Stimulated activated CD8-positive, alpha-beta memory T cell treated with anti-CD3 and anti-CD28 coated beads, Interleukin-15, amount 100 ng/mL, for 1 hour (primary cell): ENCODE measurements at places on chromosomes 2 and 18.

DNA sequence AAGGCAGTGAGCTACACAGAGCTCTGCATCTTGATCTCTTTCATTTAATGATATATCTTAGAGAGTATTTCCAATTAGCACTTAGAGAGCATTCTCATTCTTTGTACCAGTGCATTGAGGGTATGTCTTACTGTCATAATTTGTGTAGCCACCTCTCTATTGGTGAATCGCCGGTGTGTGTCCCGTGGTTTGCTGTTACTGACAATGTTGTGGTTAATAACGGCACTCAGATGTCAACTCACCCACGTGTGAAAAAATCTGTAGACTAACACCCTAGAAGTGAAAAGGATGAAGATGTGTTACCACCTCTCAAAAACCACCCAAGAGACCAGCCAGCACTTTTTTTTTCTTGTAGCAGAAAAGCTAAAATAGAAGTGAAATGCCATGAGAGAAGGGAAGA, 37.1 kb downstream of the TEX51 start:
- DNase-seq = no peak

DNA sequence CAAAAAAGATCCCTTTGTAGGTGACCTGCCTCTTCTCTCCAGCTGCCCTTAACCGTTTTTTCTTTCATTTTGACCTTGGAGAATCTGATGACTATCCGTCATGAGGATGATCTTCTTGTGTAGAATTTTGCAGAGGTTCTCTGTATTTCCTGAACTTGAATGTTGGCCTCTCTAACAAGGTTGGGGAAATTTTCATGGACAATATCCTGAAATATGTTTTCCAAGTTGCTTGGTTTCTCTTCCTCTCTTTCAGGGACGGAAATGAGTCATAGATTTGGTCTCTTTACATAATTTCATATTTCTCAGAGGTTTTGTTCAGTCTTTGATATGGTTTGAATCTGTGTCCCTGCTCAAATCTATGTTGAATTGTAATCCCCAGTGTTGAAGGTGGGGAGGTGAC, 34.0 kb downstream of the ZC3H8 start:
- no peak for DNase-seq

DNA sequence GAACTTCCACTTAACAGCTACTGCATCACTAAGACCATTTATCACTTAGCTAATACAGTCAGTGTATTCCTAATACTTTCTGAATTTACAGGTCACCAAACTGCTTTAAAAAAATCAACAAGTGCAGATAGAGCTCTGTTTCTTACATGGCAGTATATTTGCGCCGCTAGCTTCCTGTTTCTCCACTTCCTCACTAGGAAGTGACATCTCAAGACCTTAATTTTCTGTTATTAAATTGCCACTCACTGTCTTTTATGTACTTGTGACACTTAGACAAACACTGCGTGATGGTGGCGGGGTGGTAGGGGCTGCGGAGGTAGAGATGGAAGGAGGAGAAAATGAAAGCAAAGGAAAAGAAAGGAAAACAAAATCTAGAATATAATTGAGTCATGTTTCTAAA, 53.7 kb upstream of the CRIM1 start:
- no peak for DNase-seq

GRCh38 chr2:120224735-120225548, 1.7 kb upstream of the TMEM185B start:
- DNase-seq = no peak

DNA sequence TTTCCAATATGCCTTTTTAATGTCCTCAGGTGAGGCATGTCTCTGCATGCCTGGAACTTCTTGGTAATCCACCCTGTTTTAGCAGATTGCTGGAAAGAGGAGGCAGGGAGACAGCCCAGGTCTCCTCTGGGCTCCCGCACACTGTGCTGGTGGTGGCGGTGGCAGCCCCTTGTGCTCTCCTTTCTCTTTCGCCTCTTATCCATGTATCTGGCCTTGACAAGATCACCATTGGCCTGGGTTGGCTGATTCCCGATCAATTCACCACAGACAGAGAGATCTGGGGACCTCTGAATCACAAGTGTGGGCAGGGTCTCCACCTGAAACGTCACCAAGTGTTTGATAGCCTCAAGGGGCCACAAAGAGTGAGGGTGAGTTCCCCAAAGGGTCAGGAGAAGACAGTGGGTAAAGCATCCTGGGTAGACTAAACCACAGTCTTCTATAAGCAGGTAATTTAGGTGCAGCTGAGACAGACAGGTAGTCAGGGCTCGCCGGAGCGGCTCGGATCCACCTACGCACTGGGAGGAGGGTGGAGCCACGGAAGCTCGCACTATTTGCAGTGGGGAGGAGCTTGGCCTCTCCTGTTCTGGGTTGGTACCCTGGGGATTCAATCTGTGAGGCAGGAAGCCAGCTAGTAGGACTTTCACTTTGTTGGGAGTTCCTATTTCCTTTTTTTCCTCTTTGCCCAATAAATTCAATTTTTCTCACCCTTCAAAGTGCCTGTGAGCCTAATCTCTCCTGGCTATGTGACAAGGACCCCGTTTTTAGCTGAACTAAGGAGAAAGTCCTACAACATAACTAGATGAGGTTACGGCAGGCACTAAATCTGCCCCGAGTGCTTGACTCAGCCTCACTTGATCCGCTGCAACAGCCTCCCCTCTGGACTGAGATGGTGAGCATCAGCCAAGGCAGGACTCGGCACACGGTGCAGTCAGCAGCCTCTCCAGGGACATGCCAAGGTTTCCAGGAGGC, 57.6 kb downstream of the SLC4A3 start:
- peak; percentile 2 for DNase-seq

GRCh38 chr2:172350839-172351479, 76.4 kb upstream of the ITGA6 start:
- no peak for DNase-seq

DNA sequence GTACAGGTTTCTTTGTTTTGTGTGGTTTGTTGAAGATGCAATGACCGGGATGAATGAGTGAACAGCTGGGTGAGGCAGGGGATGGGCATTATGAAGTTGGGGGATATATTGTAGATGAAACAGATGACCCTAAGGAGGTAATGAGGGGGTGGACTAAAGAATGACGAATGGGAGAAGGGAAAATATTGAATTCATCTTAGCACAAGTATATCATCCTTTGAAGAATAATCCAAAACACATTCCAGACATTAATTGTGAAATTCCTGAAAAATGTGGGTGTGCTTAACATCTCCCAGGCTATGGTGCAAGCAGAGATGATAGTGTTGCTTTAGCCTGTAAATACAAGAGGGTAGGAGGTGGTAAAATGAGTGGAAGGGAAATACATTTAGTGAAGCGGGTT, 5.8 kb downstream of the CRIM1 start:
- no peak for DNase-seq

DNA sequence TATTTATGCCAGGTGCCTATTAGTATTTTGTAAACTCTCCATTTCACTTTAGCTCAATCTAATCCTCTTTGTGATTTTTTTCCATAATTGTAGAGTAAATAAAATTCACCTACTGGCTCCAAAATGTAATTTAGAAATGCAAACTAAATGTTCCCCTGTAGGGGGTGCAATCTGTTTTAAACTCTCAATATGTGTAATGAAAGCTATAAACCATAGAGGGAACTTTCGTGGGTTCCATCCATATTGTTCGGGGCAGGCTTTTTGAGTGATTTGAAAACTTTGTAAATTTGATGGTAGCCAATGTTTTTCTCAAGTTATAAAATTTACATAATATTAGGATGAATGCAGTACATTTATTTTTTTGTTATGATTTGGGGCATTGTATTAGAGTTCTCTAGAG, 49.4 kb downstream of the TSPYL6 start:
- DNase-seq = no peak

- no peak for DNase-seq
Measured at GRCh38 chr2:42492691-42493467, 903 bp downstream of the KCNG3 start.
